HAP-1 (cell line): ENCODE measurements at places on chromosomes 2 and 18.

GRCh38 chr18:62586151-62586774 lies 63.4 kb downstream of the ZCCHC2 start:
- DNase-seq, result peak; percentile 88

DNA sequence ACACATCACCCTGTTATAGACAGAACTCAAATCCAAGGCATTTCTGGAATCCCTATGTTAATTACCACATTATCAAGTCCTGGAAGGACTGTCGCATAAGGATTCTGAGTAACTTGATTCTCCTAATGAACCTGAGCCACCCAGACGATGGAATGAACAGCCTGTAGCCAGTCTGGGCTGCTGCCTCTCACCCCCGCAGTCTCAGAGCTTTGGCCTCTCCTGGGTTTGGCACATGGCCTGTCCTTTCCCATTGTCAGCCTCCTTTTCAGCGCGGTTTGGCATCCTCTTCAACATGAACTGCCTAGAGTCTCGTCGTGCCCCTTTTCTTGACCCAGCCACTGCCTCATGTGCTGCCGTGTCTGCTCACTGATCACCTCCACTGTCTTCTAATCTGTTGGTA lies 147.6 kb downstream of the SLC8A1 start:
- DNase-seq, result no peak

DNA sequence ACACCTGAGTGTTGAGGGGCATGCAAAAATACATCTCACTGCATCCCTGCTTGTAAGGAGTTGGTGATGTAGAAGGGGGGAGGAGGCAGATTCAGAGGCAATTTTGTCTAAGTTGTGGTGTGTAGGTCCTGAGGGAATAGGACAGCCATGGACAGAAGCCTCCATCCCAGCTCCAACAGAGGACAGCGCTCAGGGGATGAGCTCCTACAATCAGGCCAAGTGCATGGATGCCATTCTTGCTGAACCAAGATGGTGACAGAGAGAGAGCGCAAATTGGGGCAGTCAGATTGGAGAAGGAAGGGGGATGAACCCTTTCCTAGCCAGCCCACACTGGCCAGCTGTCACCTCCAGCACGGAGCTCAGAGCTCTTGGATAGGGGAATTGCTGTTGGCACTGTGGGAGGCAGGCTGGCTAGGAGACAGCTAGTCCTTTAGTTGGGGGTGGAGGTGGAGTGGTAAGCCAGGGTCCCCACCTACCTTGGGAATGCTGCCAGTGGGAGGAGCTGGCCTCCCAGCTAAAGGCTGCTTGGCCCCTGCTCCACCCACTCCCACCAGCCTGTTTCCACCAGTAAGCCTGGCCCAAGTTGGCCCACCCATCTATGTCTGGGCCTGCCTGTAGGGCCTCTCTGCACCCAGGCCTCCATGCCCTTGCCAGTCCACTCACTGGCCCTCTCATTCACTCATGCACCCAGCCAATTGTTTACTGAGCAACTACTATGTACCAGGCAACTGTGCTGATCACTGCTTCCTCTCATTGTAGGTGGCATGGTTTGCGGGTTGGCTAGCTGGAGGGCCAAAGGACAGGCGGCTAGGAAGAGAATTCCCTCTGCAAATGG lies 2.5 kb upstream of the PER2 start:
- DNase-seq, result peak; percentile 39

DNA sequence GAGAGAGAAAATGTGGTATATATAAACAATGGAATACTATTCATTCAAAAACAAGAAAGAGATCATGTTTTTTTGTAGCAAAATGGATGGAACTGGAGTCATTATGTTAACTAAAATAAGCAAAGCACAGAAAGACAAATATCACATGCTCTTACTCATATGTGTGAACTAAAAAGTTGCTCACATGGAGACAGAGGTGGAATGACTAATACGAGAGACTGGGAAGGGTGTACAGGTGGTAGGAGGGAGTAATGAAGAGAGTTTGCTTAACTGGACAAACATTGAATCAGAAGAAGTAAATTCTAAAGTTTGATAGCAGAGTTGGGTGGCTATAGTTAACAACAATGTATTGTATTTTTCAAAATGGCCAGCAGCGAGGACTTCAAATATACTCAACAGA lies 1080.7 kb upstream of the CHAC2 start:
- DNase-seq, result no peak

- no peak for DNase-seq
Observed at GRCh38 chr18:46385124-46385523, 271.9 kb downstream of the LOXHD1 start.

- DNase-seq, result no peak
Observed at GRCh38 chr2:56369316-56369715, 185.5 kb downstream of the CCDC85A start.

DNA sequence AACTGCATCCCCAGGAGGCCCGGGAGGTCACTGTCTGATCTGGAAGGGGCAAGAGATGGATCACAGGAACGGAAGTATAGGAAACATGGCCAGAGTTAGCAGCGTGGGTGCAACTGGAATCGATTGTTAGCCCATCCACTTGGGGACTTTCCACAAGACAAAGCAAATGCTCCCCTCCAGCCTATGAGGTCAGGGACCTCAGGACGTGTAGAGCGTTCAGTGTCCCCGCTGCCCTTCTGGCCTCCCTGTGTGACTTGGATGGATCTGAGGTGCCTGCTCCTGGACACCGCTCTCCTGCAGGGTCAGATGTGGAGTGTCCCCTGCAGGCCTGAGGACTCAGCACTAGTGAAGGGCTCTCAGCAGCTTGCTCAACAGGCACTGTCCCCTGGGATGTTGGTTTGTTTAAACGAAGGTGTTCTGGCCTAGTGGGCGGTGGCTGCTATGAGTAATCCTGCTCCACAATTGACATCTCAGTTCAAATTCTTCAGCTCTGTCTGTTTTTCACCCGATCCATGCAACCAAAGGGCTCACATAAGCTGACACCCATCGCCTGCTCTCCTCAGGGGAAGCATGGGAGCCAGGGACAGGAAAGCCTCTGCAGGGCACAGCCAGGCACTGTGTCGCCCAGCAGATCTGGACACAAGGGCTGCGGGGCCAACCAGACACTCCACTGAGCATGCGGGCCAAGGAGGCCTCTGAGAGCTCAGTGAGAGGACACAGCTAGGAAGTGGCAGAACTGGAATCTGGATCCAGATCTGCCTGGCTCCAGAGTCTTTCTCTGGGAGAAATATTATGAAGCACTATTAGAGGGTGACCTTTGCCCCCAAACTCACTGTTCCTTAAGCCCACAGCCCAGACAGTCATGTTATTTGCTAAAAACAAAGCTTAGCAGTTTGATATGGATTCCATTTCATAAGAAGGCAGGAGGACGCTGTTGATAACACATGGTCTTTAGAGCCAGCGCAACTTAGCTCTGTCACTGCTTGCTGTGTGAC lies 78.5 kb downstream of the RHOB start:
- no peak for DNase-seq

DNA sequence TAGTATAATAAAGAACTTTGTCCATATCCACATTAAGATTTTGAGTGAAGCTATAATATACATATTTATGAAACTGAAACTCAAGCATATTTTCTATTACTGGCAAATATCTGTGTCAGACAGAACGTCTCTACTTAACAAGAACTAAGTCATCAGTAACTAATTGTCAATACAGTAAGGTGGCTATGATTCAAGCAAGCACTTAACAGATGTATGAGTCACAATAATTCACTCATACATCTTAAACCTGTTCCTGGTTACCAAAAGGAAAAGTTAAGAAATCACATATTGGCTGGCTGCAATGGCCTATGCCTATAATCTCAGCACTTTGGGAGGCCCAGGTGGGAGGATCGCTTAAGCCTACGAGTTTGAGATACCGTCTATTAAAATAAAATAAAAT lies 96.0 kb downstream of the SOS1 start:
- DNase-seq, result no peak
